Smooth muscle cell of the brain vasculature (primary cell): ENCODE measurements at places on chromosomes 3 and 15.

DNA sequence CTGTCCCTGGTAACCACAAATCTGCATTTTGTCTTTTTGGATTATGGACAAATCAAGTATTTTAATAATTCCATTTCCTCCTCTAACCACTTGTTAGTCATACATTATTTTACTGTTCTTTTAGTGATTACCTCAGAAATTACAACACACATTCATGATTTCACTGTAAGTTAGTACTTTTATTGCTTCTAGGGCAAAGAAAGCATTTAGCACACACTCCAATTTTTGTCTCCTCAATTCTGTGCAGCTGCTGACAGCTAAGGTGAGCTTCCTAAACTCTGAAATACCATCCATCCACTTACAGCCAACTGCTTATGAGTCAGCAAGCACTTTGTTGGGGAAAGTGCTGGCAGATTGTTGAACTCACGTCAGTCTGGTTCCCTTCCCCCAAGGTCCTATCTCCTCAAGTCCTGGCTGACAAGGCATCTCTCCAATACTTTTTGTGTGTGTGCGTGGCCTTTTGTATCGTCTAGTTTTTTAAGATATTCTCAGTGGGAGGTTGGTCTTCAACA is 49.4 kb upstream of the TNFAIP8L3 start:
- no peak for DNase-seq

- DNase-seq, result no peak
Measured at GRCh38 chr15:77825252-77825542, 192.5 kb upstream of the LINGO1 start.

DNA sequence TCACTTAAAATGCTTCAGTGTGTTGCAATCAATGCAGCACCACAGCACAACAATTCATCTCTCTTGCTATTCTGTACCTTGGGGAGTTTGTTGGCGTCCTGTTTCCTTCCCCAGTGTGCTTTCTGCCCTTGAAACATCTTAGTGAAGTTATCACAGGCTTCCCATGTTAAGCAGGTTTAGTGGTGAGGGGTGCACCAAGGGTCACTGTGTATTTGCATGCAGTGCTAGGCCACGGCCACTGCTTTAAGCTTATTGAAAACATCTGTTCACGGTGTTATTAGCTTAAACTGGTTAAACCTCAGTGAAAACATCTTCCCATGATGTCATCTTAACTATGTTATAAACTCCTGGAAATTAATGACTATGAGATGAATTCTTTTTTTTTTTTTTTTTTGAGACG is 217.3 kb upstream of the GOLIM4 start:
- DNase-seq, result no peak

- peak; percentile 23 for DNase-seq
Measured at GRCh38 chr15:75817138-75817935, 25.9 kb upstream of the UBE2Q2 start.

DNA sequence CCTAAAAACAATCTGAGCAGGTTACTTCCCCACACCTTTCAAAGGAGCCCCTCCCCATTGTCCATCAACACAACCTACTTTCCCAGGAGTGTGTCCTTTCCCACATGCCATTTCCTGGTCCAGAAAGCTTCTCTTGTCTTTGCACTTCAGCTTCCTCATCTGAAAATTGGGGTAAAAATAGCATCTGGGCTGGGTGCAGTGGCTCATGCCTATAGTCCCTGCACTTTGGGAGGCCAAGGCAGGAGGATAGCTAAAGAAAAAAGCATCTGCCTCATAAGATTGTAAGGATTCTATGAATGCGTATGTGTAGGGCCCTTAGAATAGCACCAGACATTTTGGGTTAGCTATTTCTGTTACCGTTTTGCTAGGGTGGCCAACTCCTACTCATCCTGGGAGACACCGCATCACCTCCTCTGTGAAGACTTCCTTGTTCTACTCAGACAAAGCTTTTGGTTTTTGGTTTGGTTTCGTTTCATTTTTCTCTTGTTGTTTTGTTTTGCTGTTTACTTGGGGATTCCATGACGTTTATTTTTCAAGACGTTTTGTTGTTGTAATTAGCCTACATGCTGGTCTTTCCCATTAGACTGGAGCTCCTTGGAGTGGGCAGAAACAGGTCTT is 224.4 kb upstream of the TLE3 start:
- no peak for DNase-seq

DNA sequence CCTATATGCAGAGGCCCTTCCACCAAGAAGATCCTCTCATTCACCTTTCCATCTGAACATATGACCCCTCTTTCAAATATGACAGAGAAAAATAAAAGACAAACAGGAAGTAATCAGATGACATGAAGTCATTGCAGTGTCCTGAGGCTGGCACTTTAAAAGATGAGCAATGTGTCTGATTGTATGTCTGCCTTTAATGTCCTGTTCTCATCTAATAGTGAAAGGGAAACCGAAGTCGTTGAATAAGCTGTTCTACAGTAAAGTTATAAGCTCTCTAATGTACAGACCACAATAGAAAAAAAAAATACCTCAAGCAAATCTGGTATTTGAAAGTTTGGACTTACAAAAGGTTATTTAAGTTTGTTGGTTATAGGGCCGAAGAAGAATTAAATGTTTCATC is 243.0 kb downstream of the CLSTN2 start:
- DNase-seq, result no peak

GRCh38 chr3:27022096-27022761 is 347.0 kb downstream of the NEK10 start:
- no peak for DNase-seq

DNA sequence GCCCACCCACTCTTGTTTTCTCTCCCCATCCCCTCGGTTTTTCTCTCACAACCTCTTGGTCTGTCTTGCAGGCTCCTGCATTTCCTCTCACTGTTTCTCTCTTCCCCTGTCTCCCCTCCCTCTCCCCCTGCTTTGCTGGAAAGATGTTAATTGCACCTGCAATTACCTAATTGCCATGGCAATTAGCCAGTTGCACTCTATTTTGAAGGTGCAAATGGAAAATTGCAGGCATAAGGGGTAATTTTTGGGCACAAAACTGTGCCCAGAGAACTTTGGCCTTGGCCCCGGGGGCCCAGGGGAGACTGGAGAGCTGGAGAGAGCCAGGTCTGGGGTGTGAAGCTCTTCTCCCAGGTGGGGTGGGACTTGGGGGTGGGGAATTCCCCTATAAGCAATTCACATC is 164.5 kb upstream of the TLE3 start:
- DNase-seq, result no peak

GRCh38 chr3:195397524-195397923 is 45.3 kb downstream of the ACAP2 start:
- DNase-seq, result no peak

- no peak for DNase-seq
Measured at GRCh38 chr15:85618228-85618505, 176.6 kb downstream of the KLHL25 start.

GRCh38 chr3:157237886-157238285 is 77.9 kb upstream of the CCNL1 start:
- DNase-seq, result no peak

GRCh38 chr15:99009741-99010330 is 2.2 kb upstream of the PGPEP1L start:
- no peak for DNase-seq

DNA sequence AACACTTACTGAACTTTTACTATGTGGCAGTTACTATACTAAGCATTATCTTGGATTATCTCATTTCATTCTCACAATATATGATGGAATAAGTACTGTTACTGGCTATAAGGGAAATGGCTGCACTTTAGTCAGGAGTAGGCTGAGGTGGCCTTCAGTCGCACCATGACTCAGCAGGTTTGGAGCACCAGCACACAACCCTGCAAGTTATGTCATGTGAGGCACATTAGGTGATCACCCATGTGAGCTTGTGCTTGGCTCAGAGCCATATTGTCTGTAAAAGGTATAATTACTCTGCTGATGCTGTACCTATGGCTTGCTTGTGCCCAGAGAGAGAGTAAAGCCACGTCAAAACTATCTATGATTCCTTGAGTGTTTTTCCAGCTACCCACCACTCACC is 54.1 kb upstream of the TIPARP start:
- DNase-seq, result no peak

GRCh38 chr15:60699845-60700244 is 220.9 kb upstream of the ICE2 start:
- no peak for DNase-seq

GRCh38 chr3:188197388-188197847 is 43.5 kb downstream of the LPP start:
- DNase-seq, result no peak

DNA sequence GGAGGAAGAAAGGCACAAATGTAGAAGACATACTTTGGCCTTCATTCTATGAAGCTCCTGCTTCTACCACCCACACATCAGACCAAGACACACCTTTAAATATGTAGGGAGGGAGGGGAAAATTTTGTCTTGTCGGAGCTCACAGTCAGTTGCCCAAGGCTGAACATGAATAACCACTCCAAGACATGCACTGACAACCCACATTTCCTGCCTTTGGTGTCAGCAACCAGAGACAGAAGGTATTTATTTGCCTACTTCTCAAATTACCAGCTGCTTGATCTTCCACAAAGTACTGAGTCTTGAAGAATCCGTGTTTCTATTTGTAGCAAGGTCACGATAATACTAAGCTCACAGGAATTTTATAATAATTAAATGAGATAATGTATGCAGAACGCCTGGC is 169.7 kb downstream of the KCNMB2 start:
- DNase-seq, result no peak

- no peak for DNase-seq
Measured at GRCh38 chr15:68989541-68990230, 24.8 kb upstream of the NOX5 start.

DNA sequence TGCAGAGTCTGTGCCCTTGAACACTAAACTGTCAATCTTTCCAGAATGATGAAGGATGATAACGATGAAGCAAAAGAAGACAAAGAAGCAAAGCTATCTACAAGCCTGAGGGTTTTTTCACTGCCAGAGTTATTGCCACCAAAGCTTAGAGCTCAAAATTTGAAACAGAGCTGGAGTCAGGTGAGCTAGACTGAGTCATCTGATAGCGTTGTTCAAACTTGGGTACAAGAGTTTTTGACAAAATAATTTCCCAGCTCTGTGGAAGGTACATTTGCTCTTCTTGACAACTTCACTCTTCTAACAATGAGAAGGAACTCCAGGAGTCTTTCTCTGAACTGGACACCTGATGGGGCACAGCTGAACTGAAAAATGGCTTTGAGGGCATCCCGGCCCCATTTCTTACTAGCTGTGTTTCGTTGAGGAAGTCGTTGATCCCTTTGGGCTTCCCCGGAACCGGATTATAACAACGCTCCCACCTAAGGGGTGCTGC is 715 bp downstream of the MCCC1 start:
- DNase-seq, result no peak

DNA sequence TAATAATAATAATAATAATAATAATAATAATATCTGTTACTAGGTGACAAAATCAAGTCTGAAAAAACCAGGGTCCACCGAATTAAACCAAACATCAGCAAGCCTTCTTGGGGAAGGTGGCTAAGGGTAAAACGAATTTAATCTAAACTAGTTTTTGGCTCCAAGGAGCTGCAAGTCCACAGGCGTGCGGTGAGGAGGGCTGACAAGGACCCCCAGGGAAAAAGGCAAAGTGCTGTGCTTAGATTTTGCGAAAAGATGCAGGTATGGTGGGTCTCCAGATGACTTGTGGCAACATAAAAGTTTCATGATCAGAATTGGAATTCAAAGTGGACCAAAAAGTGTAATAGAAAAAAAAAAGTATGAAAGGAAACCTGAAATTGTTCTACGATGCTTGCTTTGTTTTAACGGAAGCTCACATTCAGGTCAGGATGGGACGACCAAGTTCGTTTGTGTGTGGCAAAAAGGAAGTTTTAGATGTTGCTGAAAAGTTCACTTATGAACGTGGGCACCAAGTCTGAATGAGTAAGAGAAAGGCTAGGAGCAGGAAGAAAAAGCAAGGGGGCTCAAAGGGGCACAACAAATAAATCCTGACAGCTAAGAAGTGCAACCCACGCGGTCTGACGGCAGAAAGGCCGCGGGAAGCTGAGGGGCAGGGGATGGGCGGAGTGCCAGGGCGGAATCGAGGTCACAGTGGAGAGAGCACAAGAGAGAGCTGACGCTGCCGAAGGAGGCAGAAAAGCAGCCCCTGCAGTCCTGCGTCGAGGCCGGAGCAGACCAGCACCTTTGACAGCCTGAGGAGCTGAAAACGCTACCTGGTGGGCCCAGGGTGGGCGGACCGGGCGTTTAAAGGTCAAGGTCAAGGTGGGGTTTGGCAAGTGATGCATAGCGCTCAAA is 1.1 kb downstream of the WDR82 start:
- no peak for DNase-seq

DNA sequence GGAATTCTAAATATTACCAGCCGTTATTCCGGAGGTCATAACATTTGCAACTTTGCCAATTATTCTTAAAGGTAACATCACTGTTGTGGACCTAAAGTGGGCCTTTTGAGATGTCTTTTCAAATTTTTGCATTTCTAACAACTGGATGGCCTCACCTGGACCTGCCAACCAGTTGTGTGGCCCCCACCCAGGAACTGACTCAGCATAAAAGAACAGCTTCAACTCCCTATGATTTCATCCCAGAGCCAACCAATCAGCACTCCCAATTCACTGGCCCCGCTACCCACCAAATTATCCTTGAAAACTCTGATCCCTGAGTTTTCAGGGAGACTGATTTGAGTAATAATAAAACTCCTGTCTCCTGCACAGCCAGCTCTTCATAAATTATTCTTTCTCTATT is 489.7 kb upstream of the LMCD1 start:
- DNase-seq, result no peak

GRCh38 chr3:196323016-196323415 is 5.0 kb upstream of the DYNLT2B start:
- no peak for DNase-seq

GRCh38 chr3:44950275-44950734 is 25.7 kb downstream of the ZDHHC3 start:
- DNase-seq, result no peak

GRCh38 chr3:124230998-124231397 is 239.1 kb upstream of the ROPN1 start:
- DNase-seq, result no peak

DNA sequence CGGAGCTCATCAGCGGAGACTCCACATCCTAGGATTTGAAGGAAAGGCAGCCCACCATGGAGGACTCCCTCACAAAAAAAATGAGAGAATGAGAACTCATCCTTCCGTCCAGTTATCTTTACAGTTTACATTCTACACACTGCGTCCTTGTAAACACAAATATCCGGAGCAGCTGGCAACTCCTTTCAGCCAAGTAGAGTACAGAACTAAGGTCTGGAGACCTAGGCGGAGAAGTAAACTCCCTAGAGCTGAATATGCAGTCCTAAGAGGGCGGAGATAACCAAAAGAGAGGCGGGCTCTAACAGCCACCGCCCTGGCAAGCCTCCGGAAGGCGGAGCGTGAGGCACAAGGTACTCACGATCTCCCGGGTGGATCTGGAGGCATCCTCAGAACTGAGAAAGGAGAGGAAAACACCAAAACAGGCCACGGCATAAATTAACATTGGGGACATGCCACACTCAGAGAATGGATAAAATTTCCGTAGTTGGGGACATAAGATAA is 924 bp upstream of the SIN3A start:
- peak; percentile 41 for DNase-seq

- peak; percentile 89 for DNase-seq
Measured at GRCh38 chr15:65421360-65422215, 1.2 kb downstream of the IGDCC4 start.

- DNase-seq, result no peak
Measured at GRCh38 chr15:59276225-59277178, 69.9 kb downstream of the LDHAL6B start.
